Hematopoietic multipotent progenitor cell treated with erythropoietin and hydrocortisone succinate and interleukin-3 and kit ligand, for 15 days (in vitro differentiated cells): ENCODE measurements at places on chromosomes 5 and 9.

GRCh38 chr5:160188141-160189015, 40.9 kb upstream of the FABP6 start:
- DNase-seq: no peak

GRCh38 chr9:125372441-125373226, 111.0 kb downstream of the GAPVD1 start:
- no peak for DNase-seq

DNA sequence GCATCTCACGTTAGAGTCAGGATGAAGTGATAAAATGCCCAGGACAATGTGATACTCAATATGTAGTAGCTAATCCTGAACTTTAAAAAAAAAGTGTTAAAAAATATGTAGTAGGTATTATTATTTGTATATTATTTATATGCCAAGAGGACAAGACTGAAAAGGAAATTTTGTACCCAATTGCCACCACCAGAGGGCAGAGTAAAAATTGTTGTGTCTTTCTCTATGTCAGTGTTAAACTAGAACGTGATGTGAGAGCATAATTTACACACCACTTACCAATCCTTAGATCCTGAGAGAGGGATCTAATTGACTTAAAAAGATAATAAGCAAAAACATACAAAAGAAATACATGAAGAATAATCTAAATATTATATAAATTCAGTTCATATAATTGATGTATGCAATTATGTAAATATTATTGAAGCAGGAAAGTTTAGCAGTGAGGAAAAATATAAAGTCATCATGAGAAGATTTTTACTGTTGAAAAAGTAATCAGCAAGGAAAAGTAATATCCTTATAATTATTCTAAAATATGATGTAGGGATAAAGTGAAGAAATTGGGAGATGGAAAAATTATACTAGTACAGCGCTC, 288.9 kb downstream of the RAB3C start:
- DNase-seq: no peak

DNA sequence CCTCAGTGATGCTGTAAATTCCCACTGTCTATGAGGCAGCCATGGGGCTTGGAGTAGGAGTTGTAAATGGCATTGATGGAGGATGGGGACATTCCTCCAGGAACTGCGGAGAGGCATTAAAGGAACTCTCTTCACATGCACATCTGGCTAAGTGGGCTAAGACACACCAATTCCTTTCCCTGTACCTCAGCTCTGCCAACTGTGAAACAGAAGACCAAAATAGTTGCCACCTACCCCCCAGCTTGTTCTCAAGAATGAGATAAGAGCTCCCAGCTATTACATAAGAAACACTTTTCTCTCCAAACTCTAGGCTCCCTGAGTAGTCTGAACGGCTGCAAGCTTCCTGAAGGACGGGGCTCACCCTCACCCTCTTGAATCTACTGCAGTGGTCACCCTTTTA, 144.6 kb upstream of the SLC30A5 start:
- DNase-seq: no peak

DNA sequence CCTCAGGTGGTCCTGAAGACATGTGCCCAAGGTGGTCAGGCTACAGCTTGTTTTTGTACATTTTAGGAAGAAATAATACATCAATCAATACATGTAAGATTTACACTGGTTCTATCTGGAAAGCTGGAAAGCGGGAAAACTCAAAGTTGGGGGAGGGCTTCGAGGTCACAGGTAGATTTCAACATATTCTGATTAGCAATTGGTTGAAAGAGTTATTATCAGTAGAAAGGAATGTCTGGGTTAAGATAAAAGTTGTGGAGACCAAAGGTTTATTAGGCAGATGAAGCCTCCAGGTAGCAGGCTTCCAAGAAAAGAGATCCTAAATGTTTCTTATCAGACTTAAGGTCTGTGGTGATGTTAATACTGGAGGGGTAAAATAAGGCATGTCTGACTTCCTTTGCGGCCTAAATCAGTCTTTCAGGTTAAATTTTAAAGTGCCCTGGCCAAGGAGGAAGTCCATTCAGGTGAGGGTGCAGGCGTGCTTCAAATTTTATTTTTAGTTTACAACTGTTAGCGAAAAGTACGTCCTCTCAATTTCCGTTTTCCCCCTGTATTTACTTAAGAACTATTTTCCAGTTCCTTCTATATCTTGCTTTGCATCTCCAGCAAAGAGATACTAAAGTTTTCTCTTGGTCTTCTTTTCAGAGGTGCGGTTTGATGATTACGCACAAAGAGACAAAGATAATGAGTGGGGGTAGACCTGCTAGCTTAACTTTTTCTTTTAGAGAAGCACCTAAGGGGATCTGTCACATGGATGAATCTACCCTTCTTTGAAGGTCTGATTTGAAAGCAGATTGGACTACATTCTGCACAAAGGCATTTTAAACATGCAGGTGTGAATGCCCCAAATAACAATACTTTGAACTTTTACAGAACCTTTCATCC, 578.6 kb downstream of the RAB3C start:
- no peak for DNase-seq

GRCh38 chr5:639253-639530, 27.1 kb downstream of the CEP72 start:
- no peak for DNase-seq

GRCh38 chr9:14119694-14120514, 194.0 kb downstream of the NFIB start:
- no peak for DNase-seq

- no peak for DNase-seq
Measured at GRCh38 chr5:57552033-57552432, 69.4 kb upstream of the ACTBL2 start.

- no peak for DNase-seq
Measured at GRCh38 chr5:94480486-94480885, 137.9 kb downstream of the KIAA0825 start.

DNA sequence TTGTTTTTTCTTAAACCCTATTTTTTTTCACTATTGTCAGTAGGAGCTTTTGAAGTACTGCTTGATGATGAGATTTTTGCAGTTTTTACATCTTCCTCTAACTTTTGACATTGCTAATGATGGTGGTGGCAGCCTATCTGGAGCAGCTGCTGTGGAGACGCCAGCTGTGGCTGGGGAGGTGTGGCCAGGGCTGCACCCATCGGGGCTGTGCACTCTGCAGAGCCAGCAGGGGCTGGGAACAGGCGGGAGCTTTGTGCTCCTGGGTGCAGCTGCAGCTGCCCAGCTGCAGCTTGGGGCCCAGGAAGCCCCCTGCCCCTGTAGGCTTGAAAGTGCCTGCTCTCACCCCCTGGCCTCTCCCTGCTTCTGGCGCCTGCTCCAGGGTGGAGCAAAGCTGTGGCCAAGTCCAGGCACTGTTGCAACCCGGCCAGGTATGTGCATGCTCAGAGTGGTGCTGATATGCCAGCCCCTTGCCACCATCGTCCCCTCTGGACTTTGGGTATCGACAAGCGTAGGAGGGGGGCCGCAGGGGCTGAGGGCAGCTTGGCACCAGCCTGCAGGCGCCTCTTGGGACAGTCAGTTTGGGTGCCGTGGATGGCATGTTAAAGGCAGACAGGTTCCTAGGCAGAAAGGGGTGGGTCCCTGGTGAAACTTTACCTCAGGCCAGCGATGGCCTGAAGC, 39.2 kb downstream of the FER start:
- DNase-seq: no peak

DNA sequence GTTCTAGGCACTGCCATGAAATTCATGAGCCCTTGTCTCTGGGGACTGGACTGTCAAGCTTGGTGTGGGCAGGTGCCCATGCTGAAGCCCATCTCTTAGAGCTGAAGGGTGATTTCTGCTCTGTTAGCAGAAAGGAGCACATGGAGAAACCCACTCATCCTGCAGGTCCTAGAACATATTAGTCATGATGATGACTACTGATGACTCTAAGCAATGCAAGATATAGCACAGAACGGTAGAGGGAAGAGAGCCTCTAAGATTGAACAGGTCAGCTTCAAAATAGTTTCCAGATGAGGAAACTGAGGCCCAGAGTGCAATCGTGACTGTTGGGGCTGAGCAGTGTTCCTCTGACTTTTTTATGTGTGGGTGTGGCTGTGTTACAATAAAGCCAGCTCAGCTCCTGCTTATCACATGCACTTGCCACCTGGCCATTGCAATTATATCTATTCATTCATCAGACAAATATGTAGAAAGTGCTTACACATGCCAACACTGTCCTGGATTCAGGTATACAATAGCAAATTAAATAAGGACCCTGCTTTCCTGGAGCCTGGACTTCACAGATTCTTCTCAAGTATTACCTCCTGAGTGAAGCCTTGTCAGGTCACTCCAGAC, 140.2 kb upstream of the BRINP1 start:
- no peak for DNase-seq

DNA sequence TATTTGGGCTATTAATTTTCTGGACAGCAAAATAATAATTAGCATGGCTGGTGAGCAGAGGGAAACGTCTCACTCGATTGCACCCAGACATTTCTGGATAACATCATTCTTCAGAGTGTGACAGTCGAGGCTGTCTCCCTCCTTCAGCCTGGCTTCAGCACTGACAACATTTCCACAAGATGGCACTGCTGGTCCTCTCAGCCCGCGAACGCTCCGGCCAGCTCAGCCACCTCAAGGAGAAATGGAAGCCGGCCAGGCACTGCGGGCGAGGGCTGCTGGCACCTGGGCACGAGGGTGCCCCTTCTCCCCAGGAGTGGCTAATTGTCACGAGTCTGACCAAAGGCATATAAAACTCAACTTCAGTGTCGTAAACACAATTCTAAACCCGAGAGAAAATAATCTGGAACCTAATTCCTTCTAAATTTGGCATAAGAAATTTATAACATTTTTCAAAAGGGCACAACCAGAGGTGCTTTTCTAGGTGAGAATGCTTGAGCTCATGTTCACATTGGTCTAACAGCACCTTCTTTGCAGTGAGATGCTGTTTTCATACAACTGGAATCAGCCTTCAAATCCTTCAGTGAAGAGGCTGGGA, 65.9 kb downstream of the DAP start:
- DNase-seq: peak; percentile 66
